ENCODE measurements at places on chromosomes 3 and 15.

GRCh38 chr15:33419701-33420100 lies 108.9 kb downstream of the RYR3 start:
- no peak for DNase-seq

DNA sequence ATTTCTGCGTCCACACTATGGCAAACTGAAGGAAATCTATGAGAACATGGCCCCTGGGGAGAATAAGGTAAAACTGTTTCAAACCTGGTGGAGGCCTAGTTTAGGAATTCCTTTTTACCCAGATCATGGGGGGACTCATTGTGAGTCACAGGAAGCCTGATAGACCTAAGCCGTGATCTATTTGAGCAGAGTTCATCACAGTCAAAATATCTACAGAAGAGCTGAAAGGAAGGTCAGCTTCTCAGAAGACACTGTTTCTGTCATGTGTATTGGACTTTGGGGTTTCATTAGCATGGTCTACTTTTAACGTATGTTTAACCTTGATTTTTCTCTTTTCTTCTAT lies 1.3 kb downstream of the PSMD2 start:
- DNase-seq = no peak

- no peak for DNase-seq
Measured at GRCh38 chr3:172454180-172454579, 5.9 kb upstream of the GHSR start.

GRCh38 chr3:155065537-155065936 lies 14.6 kb upstream of the MME start:
- no peak for DNase-seq

DNA sequence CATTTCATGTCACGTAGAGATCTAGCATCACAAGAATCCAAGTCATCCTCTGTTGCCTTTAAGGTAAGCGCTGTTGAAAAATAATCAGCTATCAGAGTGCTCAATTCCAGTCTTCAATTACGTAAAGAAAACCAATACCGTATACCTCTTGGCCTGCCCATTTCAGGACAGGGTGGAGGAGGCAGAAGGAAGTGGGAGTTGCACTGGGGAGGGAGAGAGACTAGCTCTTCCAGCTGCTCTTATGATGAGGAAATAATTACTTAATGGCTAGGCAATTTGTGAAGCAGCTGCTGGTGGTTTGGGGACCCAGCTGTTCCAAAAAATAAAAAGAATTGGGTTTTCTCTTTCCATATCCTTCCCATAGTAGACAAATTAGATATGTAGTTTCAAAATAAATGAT lies 365.8 kb upstream of the MCTP2 start:
- peak; percentile 46 for DNase-seq

DNA sequence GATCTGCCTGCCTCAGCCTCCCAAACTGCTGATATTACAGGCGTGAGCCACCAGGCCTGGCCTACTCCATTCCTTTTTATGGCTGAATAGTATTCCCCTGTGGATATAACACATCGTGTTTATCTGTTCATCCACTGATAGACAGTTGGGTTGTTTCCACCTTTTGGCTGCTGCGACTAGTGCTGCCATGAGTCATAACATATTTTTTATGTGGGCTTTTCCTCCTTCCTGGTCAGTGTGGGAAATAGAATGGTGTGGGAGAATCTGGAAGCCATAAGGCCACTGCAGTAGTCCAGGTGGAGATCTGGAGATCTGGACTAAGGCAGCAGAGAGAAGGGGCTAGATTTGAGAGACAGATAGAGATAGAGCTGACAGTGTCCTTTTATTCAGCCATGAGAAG lies 16.2 kb downstream of the LCMT2 start:
- DNase-seq = no peak

DNA sequence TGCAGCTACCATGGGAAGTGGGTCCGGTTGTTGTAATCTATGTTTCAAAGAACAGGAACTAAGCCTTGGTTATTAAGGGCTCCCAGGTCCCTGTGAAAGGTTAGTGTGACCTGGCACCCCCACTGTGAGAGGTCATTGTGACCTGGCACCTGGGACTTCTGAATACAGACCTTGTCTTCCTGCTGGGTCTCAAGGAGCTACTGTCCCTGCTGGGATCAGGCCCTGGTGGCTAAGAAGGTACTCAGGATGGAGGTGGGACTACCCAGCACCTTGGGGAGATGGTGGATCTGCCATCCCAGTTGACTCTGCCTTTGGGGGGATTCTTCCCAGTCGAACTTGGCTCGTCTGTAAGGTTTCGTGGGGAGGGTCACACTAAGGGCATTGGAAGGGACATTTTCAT lies 10.3 kb upstream of the SLCO2A1 start:
- no peak for DNase-seq

DNA sequence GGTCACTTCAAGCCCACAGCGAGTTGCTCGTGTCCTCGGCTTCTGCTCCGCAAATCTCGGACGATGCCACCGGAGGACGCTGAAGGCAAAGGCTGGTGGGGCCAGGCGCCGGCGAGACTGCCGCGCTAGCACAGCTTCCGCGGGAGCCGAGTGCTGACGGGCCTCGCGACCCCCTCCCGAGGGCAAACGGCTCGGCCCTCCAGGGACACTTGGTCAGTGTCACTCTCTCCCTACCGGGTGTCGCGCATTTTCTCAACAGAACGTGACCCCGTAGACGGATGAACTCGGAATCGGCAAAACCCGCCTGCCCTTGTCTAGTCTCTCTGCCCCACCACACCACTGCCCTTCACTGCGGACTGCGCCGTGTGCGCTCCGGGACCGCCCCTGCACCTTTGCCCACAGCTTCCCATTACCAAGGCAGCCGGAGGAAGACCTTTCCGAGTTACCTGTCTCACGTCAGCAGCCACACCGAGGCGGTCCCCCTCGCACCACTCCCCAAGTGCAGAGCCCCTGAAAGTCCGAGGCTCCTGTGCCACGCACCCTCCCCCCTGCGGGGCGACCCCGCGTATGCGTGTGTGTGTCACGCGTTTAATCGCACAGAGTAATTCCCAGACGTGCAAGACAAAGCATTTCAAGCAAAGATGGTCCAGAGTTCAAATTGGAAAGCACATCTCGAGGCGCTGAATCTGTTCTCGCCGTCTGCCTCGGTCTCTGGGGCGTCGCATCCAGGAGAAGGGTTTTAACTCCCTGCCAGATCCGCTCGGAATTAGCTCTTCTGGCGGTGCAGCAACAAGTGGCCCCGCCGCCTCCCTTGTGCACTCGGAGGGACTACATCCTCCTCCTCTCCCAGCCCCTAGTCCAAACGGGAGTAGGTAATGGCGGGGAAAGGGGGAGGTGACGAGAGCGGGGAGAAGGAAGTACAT lies 245.0 kb upstream of the TOPAZ1 start:
- peak; percentile 80 for DNase-seq
